ENCODE measurements at places on chromosomes 1 and 21. TPM values are rescaled to one million over a fixed set of nuclear protein-coding genes. Genes with fewer than 3 reads are reported as not detected.

ZNF683 gene
- polyA plus RNA-seq, result not detected

CA14 gene
- 7.9 TPM for polyA plus RNA-seq

RGS8 gene
- polyA plus RNA-seq, result 0.11 TPM

RNU1-4 gene
- not detected for polyA plus RNA-seq

TRAF3IP3 gene
- polyA plus RNA-seq, result 1.1 TPM

C8B gene
- not detected for polyA plus RNA-seq

RNASEL gene
- polyA plus RNA-seq, result 2.7 TPM

MAP3K21 gene
- polyA plus RNA-seq, result 0.18 TPM

VASH2 gene
- 31.6 TPM for polyA plus RNA-seq
